CMK (cell line): ENCODE measurements at places on chromosomes 16 and 17.

GRCh38 chr16:67188798-67189197 is 1.1 kb downstream of the EXOC3L1 start:
- DNase-seq = no peak

DNA sequence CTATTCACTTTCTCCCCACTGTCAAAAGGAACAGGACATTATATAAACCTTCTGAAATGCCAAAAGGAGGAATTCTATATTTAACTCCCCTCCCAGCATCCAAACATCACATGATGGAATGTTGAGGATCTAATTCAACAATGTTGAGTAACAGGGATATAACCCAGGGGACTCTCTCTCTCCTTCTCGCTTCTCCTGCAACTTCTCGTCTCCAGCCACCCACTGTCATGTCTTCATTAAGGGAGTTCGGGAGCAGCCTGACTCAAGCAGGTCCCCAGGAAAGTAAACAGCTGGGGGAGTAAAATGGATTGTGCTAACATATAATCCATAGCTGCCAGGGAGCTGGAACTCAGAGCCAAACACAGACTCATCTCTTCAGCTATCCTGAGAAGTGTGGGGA is 51.7 kb downstream of the GRIN2A start:
- no peak for DNase-seq

- no peak for DNase-seq
These were observed 26.4 kb downstream of the EEF2K start for GRCh38 chr16:22232277-22233036.

DNA sequence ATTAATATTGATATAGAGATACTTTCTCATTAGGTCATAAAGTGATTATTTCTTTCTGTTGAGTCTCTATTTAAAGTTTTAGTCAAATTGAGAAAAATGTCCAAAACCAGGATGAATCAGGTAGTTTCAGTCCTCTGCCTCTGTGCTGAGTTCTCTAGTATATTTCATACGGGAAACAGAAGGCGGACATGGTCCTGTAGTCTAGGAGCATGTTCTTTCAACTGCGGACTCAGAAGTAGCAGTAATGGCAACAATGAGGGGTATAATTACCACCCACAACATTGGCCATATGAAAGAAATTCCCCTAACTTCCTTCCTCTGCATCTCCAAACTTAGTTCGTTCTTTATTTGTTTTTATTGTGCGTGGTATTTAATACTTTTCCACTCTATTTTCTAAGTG is 50.1 kb downstream of the TBX4 start:
- DNase-seq = no peak

DNA sequence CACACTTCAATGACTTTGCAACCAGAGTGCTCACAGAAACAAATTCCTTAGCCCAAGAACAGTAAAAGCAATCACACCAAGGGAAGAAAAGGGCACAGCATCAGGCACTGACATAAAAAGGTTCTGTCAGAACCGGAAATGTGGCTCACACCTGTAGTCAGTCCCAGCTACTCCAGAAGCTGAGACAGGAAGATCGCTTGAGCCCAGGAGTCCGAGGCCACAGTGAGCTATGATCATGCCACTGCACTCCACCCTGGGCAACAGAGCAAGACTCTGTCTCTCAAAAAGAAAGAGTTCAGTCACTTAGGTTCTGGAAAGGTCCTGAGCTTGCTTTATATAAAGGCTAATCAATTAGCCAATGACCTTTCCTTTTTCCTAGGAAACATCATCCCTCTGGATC is 22.7 kb downstream of the YWHAE start:
- no peak for DNase-seq

DNA sequence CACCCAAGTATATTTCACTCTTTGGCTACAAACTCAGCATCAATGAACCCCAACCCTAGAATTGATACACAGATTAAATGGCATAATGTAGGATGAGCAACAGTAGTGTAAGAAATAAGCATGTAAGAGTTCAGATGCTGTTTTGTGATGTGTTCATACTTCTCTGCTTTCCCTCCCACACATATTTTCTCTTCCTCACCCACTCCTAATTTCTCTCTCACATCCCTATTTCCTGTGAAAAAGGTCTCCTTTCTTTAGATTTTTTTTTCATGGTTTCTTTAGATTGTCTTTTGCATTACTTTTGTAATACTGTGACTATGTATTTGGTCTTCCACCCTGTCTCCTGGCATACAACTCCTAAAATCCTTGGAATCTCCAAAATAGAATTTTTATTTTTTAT is 21.7 kb downstream of the CREBBP start:
- DNase-seq = no peak
